Mesothelial cell of epicardium (in vitro differentiated cells): ENCODE measurements at places on chromosomes 1 and 21.
A peak's percentile ranks its signal among the peaks of the same experiment; 100 is the strongest.

DNA sequence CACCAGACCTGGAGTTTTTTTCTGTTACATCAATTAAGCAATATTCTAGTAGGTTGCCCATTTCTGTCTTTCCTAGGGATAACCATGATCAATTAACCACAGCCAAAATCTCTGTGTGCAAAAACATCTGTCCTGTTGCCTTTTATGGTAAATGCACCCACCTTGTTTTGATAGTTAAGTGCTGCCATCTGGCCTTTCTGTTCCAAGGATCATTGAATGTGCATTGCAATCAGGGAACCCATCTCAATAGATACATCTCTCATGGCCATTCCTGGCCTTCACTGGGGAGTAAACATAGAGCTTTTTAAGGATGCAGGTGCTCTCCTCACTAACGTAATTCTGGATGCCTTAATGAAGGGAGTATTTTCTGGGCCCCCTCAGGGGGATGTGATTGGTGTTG is 111.8 kb upstream of the KIAA1614 start:
- no peak for DNase-seq

DNA sequence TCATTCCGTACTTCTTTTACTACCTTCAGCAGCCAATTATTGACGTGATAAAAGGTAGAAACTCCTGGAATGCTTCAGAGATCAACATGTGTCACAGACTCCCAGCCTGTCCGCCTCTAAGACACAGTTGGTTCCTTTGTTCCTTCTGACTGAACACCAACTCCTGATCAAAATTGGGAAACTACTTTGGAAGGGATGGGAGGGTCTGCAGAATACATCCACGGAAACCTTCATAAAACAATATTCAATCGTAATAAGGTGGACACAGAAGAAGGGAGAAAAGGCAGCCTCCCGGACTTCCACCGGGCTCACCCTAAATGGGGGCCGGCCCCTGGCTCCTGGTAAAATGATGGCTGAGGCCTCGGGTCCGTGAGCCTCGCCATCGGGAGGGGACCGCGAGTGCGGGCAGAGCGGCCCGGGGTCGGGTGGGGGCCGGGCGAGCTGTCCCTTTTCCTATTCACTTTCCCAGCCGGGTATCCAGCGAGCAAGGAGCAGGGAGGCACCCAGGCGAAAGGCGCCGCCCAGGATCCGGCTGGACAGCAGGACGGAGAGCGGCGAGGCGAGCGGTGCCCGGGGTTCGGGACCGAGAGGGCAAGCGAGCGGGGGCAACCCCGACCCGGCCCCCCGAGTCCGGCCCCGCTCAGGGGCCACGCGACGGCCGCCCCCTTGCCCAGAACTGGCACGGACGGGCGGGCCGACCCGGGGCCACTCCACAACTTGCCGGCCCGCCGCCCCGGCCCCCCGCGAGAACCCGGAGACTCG is 805 bp downstream of the NRIP1 start:
- peak; percentile 33 for DNase-seq

GRCh38 chr1:99439433-99440075 is 175.3 kb downstream of the PLPPR4 start:
- no peak for DNase-seq

GRCh38 chr1:228074954-228075730 is 7.4 kb upstream of the ARF1 start:
- no peak for DNase-seq

DNA sequence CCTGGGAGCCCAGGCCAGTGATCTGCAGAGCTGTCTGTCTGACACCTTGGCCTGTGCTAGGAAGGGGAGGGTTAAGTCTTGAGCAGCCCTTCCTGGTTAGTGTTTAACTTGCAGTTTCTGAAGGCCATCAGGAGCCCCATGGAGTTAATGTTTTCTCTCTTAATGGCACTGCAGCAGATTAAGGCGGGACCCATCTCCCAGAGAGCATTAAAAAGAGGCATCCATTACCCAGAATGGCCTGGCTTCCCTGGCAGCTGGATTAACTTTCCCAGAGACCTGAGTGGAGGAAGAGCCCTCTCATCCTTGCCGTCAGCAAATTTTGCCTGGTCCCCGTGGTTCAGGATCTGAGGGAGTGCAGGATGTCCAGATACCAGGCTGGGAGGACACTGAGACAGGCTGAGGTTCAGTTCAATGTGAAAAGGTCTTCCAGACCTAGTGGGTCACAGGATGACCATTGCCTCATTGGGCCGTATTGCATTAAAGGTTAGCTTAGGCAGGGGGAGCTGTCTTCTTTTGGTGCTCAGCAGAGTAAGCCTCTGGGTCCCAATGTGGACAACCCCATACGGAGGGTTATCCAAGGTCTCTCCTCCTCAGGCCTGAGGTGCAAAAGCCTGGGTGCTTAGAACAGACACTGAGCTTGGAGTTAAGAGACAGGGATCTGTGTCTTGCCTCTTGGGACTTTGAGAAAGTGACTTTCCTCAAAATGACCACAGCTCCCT is 522.6 kb downstream of the PTPRU start:
- no peak for DNase-seq

DNA sequence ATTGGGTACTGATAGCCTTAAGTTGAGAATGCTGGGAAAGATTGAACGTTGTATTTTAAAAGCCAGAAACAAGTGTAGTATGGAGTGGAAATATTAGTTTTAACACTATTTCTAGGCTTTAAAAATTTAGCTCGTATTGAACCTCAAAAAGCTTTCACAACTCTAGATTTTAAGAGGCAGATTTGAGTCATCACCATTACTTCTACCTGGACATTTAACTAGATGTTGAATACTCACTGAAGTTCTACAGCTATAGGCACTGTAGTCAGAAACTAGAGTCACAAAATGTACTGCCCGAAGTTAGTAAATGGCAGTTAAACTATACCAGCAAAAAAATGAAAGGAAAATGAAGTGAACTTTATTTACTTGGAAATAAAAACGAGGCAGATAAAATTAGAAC is 96.5 kb downstream of the NEK7 start:
- no peak for DNase-seq

DNA sequence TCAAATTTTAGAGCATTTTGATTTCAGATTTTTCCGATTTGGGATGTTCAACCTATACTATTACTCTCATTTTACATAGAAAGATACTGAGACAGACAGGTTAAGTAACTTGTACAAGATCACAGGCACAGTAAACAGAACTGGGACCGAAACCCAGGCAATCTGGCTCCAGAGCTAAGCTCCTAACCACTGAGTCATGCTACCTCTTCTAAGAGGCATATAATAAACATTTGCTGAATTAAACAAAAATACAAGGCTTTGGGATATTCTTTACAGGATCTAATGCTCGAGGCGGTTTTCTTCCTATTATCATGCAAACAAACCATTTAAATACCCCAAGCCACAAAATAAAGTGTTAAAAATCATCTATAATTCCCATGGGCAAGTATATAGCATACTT is 50.3 kb downstream of the MCOLN2 start:
- DNase-seq: no peak

GRCh38 chr1:184300446-184300845 is 86.4 kb upstream of the C1orf21 start:
- no peak for DNase-seq

DNA sequence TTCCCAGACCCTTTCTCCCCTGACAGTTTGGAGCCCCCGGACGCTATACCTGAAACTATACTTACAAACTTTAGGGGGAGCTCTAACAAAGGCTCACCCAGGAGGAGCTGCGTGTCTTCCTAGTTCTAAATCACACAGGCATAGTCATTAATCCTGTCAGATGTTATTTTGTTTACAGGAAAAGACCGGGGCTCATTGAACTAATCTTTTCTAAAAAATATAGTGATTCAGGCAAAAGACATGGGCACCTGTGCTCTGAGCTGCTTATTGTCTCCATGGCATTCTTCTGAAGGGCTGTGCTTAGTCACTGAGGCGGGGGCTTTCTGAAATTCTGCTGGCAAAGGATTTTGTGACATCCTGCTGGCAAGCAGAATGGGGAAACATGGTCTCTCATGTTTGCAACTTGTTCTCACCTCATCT is 1577.0 kb downstream of the NCAM2 start:
- DNase-seq: no peak

- no peak for DNase-seq
Measured at GRCh38 chr1:87706779-87707228, 378.1 kb downstream of the LMO4 start.

DNA sequence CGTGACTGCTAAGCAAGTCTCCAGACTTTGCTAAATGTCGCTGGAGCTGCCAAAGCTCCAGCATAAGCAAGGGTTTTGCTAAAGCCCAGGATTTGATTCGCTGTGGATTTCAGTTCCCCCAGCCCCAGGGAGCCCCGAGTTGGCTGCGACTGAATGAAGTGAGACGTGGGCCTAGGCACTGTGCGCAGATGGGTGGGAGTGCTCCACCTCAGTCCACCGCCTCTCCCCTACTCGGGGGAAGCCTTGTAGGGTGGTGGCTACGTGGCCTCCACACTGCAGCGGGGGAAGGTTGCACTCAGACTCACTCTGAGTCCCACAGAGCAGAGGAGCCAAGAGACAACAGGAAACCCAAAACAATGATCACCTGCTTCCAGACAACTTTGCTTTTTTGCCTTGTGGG is 397.8 kb upstream of the VAMP3 start:
- DNase-seq: no peak

DNA sequence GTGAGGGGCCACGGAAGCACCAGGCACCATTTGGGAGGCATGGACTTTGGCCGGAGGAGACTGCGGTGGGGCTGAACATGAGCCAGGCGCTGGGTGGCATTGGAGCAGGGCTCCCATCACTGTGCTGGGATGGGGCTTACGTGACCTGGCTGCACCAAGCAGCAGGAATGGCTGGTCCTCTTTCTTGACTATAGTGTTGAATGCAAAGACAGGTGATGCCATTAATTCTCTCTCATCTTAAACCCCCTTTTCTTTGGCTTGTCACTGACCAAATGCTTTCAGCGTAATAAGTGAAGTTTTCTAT is 447.9 kb downstream of the CAMTA1 start:
- no peak for DNase-seq

DNA sequence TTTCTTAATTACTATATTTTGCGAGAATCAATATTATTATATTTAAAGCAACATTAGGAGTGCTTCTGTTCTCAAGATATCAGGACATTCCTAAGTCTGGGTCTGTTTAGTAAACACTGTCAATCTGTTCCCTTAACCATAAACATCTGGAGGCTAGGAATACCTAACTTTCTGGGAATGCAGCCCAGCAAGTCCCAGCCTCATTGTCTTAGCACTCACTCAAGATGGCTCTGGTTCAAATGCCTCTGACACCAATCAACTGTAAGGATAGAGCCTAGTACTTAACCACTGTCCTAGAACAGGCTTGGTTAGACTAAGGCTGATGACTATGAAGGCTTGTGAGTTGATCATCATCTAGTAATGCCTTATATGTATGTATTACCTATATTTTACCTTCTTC is 61.5 kb downstream of the TNN start:
- DNase-seq: no peak

GRCh38 chr1:9119745-9120144 is 9.2 kb downstream of the GPR157 start:
- DNase-seq: no peak

DNA sequence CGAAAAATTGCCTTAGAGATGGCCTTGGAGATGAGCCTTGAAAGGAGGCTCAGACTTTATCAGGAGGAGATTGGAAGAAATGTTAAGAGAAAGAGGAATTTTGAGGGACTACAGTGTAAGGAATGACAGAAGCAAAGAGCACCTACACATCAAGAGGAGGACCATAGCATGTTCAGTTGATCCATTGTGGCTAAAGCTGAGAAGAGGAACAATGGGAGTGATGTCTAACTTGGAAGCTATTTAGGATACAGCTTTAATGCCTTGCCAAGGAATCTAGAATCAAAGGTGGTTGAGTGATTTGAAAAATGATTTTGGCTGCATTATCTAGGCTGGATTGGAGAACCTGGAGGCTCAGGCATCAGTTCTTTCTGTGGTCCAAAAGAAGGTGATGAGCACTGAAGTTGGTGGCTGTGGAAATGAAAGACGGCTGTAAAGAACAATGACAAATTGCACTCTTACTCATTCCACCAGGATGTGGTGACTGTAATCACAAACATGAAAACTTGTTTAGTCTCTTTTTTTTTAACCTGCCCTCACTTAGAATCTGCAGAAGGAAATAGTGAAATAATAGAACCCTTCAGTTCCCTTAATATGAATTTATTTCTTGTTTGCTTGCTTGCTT is 11.3 kb downstream of the FAM20B start:
- DNase-seq: no peak

DNA sequence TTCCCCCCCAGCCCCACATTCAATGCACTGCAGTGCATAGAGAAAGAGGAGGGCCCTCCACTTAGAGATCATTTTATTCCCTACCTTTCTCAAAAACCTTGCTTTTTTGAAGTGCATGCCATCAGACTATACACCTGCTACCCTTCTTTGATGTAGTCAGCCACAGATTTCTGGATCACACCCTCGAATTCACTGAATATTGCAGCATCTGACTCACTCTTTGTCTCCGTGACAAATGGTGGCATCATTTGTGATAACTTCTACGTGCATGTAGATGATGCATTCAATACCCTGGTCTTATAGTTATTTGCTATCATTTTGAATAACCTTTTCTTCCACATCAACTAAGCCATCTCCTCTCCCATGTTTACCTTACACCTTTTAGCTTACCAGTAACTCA is 310.3 kb upstream of the SGIP1 start:
- no peak for DNase-seq

GRCh38 chr1:119485201-119485600 is 21.8 kb upstream of the HSD3B1 start:
- no peak for DNase-seq

DNA sequence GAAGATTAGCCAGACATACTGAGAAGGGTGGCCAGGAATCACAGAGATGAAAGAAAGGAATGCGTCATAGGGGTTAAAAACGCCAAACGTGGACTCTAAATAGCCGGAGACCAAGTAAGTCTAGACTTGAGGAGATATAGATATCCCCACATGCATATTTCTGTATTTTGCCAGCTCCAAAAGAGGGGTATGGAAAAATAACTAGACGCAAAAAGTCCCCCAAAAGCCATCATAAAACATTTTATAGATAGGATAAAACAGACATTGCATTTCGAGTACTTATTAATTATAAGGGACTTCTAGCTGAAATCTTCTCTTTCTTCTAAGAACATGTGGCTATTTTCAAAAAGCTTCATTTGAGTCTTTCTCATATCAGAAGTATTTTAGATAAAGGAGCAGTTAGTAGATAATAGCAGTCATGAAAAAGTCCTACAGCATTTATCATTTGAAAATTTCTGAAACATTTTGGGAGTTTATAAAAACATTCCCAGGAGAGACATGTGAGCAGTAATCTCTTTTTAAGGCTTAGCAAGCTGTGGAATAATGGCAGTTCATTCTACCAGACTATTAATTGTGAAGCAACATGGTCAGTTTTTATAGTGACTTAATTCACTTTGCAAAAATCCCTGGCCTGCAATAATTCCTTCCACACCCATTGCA is 6.1 kb downstream of the KIF26B start:
- DNase-seq: no peak
